ENCODE measurements at places on chromosomes 1 and 21.
A peak's percentile ranks its signal among the peaks of the same experiment; 100 is the strongest.

GRCh38 chr1:116262995-116263385, 110.1 kb upstream of the ATP1A1 start:
- no peak for DNase-seq

DNA sequence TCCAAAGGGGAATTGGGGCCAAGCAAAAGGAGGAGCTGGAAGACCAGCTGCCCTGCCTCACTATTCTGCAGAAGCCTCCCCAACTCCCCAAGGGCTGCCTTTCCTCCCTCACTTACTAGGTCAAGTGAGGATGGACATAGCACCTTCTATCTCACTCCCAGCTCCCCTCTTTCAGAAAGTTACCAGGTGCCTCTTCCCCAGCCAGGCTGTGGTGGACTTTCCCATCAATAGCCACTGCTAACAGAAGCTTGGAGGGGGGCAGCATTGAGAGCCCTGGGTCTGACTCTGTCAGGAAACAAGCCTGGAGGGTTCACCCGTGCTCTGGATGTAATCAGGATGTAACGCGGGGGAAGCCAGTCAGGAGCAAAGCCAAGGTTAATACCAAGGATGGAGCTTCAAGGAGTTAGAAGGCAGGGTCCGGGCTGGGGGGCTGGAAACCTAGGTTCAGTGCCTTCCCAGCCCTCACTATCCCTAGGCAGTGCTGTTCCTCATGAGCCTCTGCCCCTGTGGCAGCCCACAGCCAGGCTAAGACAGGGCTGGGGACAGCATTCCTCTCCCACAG, 127.8 kb upstream of the NGF start:
- DNase-seq = no peak

- no peak for DNase-seq
Measured at GRCh38 chr1:201253906-201254624, 29.2 kb upstream of the PKP1 start.

GRCh38 chr1:101748077-101748476, 248.6 kb downstream of the OLFM3 start:
- DNase-seq = no peak

DNA sequence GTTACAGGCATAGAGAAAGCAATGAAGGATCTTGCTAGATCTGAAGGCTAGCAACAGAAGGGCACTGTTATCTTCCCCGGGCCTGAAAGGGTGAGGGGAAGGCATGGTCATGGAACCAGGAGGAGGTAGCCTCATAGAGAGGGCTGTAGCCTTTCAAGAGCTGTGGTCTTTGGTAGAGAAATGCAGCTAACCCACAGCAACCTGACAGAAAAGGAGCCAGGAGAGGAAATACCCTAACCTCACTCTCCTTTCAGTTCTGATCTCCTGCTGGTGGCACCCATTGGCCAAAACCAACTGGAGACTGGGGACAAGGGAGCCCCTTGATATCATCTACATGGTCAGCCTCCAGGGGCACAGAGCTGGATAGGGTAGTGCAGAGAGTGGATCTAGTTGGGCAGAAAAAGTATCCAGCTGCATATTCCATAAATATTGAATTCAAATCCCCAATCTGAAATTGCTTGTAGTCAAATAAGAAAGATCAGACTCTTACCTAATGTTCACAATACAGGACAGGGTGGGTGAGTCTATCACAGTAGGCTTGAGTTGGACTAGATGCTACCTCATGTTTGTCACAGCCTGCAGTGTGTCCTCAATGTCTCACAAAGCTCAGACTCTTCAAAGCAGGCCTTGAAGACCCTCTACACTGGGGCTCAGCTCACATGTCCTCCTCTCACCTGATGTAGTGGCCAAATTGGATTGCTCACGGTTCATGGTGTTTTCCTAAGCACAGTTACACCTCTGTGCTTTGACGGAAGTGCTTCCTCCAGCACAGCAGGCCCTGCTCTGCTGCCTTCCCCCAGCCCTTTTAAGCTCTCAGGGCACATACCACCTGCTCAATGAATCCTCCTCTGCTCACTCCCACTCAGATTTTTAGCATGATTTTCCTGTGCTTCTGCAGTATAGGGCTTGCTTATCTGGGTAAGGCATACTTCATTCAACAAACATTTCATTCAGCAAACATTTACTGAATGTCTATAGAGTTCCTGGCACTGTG, 74.1 kb upstream of the JUN start:
- no peak for DNase-seq

GRCh38 chr1:154272217-154272998, at the start of gene HAX1:
HAX1 (plus strand) TSS chr1:154272629; CDS start chr1:154272724, 95 bp downstream.
- DNase-seq = peak; percentile 94

DNA sequence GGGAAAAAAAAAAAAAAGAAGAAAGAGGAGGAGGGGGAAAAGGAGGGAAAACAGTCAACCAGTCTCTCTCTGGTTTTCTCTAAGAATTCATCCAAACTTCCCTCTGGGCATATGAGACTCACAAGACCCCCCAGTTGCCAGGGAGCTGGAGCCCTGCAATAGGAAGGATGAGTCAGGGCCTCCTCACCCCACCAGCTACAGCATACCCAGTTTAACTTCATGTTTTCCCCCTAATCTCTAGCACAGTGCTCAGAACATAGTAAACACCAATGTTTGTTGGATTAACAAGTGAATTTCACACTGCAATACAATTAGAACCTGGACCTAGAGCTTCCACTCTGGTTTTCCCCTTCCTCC, 7.8 kb downstream of the F11R start:
- no peak for DNase-seq

DNA sequence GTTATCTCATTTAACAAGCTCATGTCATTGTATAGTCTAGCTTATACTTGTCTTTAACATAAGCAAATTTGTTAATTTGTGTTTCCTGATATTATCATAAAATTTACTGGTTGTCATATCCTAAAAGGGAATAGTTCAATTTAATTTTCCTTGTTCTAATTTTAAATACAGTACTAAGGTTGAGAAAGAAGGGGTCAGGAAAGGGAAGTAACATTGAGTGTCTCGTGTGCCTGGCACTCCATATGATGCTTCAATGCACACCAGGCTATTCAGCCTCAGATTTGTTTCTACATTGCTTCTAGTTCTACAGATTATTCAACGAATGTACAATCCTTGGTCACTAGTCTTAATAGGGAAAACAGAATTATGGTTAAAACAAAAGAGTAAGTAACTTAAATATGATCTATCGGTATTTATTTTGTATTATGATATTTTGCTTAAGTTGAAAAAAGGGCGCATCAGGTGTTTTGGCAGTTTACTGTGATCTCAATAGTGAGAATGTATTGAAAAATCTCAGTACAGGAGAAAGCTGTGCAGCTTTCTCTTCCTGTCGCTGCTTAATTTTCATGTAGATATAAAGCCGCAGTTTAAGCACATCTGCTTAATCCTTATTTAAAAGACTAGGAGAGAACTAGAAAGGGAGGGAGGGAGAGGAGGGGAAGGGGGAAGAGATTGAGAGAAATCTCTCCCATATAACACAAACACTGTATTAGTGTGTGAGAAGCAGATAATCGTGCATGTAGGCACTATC, 13.0 kb downstream of the PTPRC start:
- DNase-seq = no peak

DNA sequence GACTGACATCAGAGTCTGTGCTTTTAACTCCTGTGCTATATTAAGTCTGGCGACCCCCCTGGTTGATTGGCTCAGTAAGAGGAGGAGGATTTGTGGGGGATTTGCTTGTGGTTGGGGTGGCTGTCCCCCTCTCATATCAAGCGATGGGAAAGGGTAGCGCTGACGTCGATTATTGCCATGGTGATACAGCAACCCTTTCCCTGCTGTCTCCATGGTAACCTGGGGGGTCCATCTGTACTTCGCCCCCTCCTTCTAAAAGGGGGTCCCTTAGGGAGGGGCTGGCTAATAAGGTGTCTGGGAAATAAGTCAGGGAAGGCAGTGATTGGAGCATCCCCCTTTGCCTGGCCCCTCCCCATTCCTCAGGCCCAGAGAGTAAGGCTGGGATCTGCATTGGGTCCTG, 4.7 kb downstream of the FAM229A start:
- no peak for DNase-seq

GRCh38 chr1:162847839-162848453, 13.0 kb downstream of the CCDC190 start:
- DNase-seq = peak; percentile 77

DNA sequence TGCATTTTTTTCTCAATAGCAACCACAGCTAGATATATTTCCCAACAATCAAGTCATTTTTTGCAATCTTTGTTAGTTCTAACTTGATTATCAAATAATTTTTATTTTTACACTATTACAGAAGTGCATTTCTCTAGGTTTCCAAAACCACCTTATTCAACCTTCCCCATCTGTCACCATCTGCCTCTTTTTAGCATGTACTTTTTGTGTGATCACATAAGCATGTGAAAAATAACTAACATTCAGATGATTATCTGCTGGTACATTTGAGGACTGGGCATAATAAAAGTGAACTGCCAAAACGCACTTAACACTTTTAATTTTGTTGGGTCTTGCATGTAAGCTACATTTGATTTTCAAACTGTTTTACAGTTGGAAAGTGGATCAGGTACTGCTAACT, 291.5 kb downstream of the AKT3 start:
- peak; percentile 34 for DNase-seq

- no peak for DNase-seq
Measured at GRCh38 chr1:218078916-218079315, 206.2 kb upstream of the RRP15 start.

GRCh38 chr1:236639686-236640085, 35.4 kb upstream of the HEATR1 start:
- no peak for DNase-seq

DNA sequence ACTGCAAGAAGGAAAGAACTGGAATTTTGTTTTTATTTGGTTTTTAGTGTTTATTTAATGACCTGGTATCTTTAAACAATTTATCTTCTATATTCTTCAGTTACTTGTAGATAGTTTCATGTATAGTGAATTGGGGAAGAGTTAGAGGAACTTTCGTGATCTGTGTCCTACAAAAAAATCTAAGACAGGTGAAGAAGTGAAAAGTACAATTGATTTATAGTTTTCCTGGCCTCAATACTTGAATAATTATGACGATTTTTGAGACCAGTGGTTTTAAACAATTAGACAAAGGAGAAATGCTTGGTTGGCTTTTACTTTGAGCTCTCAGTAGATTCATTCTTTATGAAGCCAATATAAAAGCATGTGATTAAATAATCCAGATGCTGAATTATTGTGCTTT, 7.5 kb downstream of the MIER1 start:
- DNase-seq = no peak

DNA sequence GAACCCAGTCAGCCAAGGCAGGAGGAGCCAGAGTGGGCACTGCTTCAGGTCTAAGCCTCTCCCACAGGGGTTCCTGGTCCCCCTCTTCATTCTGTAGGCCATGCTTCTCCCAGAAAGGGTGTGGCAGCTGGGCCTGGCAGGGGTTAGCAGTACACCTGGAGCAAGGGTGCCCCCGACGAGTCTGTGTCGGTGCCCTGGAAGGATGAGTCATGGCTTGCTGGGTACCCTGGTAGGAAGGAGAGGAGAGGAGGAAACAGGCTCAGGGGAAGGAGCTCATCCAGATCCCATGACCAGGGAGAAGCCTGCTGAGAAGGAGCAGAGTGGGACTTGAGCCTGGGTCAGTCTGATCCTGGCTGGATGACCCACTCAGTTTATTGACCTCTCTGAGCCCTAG, 10.3 kb downstream of the KDF1 start:
- DNase-seq = no peak

DNA sequence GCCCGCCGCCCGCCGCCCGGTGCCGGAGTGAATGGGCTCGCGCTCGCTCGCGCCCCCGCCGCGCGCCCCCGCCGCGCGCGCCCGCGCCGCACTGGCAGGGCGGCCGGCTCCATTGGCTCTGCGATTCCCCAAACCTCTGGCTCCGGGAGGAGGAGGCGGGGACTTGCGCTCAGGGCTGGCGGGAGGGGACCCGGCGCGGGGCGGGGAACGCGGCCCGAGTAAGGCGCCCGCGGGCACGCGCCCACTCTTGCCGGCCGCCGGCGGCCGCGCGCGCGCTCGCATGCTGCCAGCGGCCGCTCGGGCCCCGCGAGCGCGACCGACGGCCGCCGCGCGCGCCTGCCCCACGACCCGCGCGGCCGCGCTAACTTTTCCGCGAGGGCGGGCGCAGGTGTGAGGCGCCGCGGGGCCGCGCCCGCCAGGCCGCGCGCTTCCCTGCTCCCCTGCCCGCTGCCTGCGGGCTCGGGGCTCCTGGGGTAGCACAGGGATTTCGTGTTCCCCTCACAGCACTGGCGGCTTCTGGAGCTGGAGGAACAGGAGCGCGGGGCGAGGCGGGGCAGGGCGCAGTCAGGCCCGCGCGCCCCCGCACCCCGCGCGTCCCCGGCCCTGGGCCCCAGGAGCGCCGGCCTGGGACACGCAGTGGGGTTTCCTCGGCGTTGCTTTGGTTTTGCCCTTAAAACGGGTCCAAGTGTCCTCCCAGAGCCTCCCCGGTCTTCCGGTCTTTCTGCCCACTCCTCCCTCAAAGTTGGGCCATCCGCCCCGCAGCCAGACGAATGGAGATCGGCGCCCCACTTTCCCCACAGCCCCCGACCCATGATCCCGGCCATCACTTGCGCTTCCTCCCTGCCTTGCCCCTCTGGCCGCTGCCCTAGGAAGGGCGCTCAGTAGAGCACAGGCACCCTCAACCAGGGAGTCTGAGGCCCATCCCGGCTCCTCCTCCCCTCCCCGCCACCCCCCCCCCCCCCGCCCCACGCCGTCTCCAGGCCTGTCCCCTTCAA, 101.5 kb downstream of the CASZ1 start:
- peak; percentile 82 for DNase-seq

DNA sequence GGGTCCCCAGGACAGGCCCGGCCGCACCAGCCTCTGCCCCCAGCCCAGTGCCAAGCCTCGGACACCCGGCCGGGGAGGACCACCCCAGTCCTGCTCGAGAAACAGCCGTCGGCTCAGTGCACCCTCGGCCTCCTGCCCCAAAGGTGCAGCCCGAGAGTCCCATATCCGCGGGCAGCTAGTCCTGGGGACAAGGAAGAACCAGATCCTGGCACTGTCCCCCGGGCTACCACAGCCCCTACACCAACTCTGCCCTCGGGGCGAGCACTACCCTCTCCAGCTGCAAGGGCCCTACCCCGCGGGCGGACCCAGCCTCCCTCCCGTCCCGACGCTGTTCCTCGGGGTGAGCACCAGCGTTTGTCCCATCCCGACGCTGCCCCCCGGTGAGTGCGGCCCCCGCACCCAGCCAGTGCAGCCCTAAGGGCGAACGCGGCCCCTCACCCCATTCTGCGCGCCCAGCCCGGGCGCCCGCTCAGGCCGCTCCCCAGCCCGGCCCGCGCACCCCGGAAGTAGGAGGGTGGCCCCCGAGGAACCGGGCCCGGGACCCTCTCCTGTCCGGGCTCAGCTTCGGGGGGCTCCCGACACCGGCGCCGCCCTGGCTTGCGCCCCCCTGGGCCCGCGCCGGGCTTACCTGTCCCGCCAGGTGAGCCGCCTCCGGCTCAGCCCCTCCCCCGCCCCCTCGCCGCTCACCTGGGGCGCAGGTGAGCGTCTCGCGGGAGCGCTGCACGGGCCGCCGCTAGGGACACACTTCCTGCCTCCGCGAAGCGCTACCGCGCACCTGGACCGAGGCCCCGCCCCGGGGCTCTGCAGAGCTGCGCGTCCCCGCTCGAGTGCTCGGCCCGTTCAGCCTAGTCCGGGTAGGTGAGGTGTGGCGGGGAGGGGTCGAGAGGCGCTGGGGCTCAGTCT, at the start of gene KDF1:
KDF1 (minus strand) TSS at position 747 of the 903 bp plus-strand sequence. CDS start 8,088 bp downstream, outside the sequence.
- DNase-seq = no peak

GRCh38 chr21:32794644-32795079, 23.1 kb upstream of the PAXBP1 start:
- DNase-seq = no peak

All from NCI-H460 (cell line).